Uterus (tissue), 4 donors: ENCODE measurements at places on chromosomes 2 and 18. TPM values are rescaled to one million over a fixed set of nuclear protein-coding genes. Genes with fewer than 3 reads are reported as not detected.
A peak's percentile ranks its signal among the peaks of the same experiment; 100 is the strongest.

GRCh38 chr2:109164739-109165221 lies 35.8 kb downstream of the SH3RF3 start:
- peak; percentile 69 for DNase-seq

DNA sequence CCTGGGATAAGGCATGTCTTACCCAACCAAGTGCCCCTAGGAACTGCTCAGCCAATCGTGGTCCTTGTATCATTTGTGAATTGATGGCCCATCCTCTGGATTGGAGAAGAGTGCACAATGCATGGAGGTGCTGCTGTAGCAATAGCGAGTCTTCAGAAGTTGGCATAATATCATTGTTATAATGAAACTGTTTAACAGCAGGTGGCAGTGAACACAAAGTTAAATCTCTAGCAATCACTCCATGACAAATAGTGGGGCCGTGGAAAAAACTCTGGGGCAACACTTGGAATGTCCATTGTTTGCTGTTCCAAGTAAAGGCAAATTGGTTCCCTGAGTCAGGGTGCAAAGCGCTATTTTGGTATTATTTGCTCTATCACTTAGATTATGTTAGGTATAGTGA lies 11.4 kb downstream of the REG1A start:
- no peak for DNase-seq

- no peak for DNase-seq
Measured at GRCh38 chr2:218659988-218660358, 490 bp downstream of the BCS1L start.

DNA sequence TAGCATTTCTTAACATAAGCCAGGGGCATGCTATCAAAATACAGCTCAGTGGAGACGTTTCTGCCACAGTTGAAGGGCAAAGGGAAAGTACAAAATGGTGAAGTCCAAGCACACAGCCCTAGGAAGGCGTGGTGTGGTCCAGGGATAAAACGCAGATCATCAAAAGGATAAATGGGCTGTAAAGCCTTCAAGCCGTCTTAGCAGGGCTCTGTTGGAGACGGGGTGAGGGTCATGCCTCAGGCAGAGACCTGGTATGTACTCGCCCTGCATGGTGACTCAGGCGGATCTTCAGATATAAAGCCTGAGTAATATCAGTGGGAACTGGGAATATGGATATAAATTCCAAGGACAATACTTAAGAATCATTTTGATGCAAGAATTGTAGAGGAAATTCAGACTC lies 61.2 kb downstream of the NGEF start:
- DNase-seq, result no peak

DNA sequence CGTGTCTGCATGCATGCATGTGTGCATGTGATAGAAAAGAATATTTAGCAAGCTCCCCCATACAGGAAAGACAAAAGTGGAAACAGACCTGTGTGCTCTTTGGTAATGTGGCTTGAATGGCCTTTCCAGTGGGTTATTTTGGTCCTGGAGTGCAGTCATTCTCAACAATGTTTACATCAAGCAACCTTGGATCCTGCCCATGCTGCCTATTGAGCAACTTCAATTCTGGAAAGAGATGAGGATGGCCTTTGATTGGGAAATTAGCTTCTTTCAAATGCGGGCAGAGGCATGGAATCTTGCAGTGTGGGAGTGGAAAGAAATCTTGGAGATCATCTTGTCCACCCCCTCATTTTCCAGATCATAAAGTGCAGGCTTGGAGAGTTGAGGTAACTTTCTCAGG lies 87.2 kb upstream of the SMAD2 start:
- no peak for DNase-seq

GRCh38 chr18:25077038-25077943 lies 274.7 kb downstream of the ZNF521 start:
- no peak for DNase-seq

- no peak for DNase-seq
Measured at GRCh38 chr2:25375989-25376545, 34.3 kb upstream of the DNMT3A start.

DNA sequence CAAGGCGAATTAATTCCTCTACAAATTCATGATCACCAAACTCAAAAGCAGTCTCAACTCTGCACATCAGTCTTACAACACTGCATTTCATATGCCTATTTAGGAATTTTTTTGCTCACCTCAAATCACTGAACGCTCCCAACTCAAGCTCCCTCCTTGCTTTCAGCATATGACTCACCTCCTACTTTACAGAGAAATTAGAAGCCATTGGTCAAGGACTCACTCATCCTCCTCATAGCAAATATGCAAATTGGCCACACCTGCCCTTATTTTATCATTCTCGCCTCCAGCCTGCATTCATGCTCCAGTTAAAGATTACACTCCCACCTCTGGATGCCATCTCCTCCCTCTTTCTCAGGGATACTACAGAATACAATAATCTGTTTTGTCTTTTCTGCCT lies 148.8 kb downstream of the MBD2 start:
- DNase-seq, result no peak

DNA sequence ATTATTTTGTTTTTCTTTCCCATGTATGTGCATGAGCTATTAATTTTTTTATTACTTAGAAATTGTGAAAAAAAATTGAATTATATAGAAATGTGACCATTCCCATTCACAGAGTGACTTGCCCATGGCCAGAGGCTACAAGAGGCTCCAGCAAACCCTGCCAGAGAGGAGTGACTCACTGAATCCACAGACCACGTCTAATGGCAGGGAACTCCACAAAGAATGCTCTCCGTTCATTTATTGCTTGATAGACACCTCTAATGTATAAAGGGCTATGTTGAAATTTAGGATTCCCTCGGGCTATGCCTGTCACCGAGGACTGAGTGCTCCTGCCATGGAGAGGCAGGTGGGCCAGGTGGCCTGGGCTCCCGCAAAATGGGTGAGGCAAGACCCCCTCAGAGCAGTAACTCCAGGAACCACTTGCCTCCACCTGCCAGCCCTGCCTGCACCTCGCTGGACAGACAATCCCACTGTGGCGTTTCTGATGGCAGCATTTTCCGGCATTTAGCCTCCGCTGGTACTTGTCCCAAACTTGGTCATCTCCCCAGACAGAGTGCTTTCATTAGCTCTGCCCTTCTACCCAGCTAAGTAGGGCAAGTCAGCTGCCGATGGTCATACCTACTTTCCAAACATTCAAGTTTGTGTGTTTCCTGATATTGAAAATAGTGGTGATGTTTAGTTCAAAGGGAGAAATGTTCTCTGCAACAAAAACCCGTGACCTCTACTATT lies 200.3 kb downstream of the PRKCE start:
- DNase-seq, result no peak

GRCh38 chr2:152443771-152444170 lies 108.8 kb downstream of the FMNL2 start:
- DNase-seq, result no peak

- DNase-seq, result no peak
Measured at GRCh38 chr2:226115832-226116200, 683.8 kb downstream of the IRS1 start.

GRCh38 chr2:118845005-118845521 lies 2.4 kb downstream of the EN1 start:
- no peak for DNase-seq

DNA sequence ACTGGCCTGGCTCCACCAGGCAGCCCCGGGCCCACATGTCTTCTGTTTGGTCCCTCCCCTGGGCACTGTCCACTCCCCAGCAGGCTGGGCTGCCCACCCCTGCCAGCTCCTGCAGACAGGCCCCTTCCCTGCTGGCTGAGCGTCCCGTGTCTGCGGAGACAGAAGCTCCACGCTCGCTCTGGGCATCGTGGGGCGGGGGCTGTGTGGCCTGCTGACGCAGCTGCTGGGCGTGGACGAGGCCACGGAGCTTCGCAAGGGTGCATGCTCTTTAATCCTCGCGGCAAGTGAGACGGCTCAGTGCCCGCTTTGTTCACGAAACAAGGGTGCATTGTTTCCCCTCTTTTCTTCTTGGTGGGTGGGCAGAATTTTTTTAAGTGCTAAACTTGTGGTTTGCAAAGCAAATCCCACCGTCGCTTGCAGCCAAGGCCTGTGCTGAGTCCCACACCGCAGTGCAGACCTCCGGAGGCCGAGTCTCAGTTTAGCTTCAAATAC lies 132.8 kb upstream of the CTDP1 start:
- DNase-seq, result no peak

GRCh38 chr18:10420561-10421352 lies 33.7 kb upstream of the APCDD1 start:
- no peak for DNase-seq

DNA sequence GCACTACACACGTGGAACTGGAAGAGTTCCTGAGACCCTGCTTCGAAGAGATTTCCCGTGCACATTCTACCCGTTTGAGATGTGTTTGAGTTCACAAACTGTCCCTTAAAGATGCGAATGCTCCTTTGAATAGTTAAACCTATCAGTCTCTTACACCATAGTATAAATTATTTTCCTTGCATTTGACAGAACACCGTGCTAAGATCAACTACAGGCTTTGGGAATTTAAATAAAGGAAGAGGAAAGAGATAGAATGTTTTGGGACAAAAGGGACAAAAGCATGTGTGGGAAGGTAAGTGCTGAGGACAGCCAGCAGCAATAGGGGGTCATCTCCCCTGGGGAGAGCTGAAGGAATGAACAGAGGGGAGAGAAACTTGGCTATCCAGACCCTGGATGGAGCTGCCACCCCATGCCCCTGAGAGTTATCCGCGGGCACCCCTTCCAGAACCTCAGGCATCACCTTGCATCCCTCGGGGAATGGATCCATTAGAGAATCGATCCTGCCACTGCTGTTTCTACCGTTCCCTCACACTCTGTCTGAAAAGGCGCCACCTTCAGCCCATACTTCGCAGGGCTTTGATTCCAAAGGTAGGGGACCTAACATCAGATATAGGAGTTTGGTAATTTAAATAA lies 888 bp upstream of the ADCY3 start:
- DNase-seq, result no peak

GRCh38 chr18:79988451-79989194 lies at the start of gene TXNL4A:
Gene TXNL4A, minus strand, starts transcription at chr18:79988563. Its CDS starts 171 bp downstream, at chr18:79988392.
- DNase-seq, result peak; percentile 78

GRCh38 chr2:219687882-219688559 lies 60.6 kb downstream of the SLC4A3 start:
- no peak for DNase-seq

DNA sequence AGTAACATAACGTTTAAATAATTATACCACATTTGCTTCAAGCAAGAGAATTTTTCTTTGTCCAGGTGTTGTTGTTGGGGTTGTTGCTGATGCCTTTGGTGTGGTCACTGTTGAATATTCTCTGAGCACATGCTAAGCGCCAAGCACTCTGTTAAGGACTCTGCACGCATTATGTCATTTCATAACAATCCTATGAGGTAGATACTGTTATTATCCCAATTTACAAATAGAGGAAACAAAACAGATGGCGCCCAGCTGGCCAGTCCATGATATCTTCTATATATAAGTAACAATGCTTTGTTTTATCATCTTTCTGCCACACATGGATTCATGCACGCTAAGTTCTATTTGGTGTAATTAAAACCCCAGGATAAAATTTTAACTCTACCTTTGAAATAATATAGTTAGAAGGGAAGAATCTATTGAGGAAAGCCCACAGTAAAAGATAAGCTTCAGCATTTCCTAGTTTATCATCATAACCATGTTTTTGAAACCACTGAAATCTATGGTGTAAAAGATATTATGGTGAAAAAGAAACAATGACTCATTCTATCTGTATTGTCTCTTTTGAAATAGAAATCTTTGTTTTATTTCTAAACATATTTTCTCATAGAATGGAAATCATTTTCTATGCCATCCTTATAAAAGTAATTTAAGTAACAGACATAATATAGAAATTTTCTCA lies 199.7 kb downstream of the PID1 start:
- no peak for DNase-seq

- no peak for DNase-seq
Measured at GRCh38 chr2:170345607-170346006, 167.7 kb downstream of the MYO3B start.

DNA sequence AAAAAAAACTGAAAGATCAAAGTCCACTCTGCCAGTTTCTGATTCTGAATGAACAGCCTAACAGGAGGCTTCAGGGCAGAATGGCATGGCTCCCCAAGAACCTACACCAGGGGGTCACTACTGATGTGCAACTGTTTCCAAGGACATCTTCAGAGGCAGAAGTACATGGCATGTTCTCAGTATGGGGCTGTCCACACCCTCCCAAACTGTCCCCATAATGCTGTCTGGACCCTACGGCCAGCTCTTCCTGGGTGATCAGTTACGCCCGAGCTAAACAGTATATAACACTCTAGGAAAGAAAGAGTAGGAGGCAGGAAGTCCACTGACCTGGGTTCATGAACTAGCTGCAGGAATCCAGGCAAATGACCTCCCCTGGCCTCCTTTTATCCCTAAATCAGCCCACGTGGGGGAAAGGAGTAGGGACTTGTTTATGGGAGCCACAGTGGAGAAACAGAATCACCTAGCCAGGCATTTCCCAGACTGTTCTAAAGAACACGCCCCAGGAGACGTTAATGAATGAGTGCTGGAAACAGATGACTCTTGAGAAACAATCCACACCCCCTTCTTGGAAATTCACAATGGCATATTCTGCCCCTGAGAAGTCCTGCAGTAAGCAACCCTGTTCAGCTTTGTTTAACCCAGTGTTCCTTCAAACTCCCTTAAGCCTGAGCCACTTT lies 2.5 kb downstream of the TMBIM1 start:
- DNase-seq, result no peak

- DNase-seq, result no peak
Measured at GRCh38 chr2:190266314-190266713, 53.3 kb downstream of the HIBCH start.

- DNase-seq, result no peak
Measured at GRCh38 chr2:20580690-20581437, 70.0 kb downstream of the HS1BP3 start.

DNA sequence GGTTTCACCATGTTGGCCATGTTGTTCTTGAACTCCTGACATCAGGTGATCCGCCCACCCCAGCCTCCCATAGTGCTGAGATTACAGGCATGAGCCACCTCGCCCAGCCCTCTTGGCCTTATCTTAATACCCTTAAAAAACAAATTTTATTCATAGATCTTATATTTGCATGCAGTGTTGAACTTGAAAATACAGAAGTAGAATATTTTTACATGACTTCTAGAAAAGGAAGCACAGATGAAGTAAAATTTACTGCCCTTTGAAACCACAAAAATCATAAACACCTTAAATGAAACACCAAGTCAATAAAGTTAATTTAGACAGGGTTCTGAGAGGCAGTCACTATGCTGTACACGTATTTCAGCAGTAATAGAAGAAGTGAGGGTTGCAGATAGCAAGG lies 145.7 kb downstream of the CERS6 start:
- no peak for DNase-seq

- no peak for DNase-seq
Measured at GRCh38 chr2:123245156-123245555, 779.9 kb upstream of the CNTNAP5 start.

The MYO1B gene
- total RNA-seq, result 16.4 TPM

The REG3A gene
- not detected for total RNA-seq

The SH3BP4 gene
- 13.5 TPM for total RNA-seq

The TWSG1 gene
- total RNA-seq, result 198 TPM

The MARCHF4 gene
- not detected for total RNA-seq

The NLRC4 gene
- 0.26 TPM for total RNA-seq

The DES gene
- total RNA-seq, result 933 TPM
